Activated CD8-positive, alpha-beta T cell treated with anti-CD3 and anti-CD28 coated beads for 36 hours (primary cell): ENCODE measurements at places on chromosomes 6 and 20. TPM values are rescaled to one million over a fixed set of nuclear protein-coding genes. Genes with fewer than 3 reads are reported as not detected.
A peak's percentile ranks its signal among the peaks of the same experiment; 100 is the strongest.

DNA sequence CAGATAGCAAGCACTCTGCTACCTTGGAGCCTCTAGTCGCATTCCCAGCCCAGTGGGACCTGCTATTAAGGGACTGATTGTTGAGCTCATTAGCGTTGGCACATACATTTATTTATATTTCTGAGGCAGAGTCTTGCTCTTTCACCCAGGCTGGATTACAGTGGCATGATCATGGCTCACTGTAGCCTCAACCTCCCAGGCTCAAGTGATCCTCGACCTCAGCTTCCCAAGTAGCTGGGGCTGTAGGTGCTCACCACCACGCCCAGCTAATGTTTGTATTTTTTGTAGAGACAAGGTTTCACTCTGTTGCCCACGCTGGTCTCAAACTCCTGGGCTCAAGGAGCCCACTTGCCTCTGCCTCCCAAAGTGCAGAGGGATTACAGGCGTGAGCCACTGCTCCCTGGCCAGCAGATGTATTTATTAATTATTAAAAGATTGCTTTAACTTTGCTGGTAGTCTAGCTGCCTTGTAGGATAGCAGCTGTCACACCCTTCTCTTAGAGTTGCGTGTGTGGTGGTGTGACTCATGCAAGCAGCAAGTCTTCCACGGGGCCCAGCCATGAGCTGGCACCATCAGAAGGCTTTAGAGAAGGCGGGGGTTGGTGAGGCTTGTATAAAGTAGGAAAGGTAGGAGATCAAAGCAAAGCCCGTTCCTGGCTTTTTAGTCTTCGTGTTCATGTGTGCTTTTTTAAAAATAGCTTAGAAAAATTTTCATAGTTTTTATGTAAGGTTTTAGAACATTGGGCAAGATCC, 16.5 kb downstream of the ACTR5 start:
- H3K36me3 ChIP-seq, result peaks cover 38% of the 10 kb centered on the region
- peak overlapping the region; percentile 14 for H3K27ac ChIP-seq
- no peak overlapping the region for H3K4me3 ChIP-seq
- peak; percentile 80 for DNase-seq
- peaks cover 20% of the 10 kb centered on the region for H3K4me1 ChIP-seq

- no peak overlapping the region for H3K27ac ChIP-seq
- DNase-seq, result no peak
- no peaks in the 10 kb centered on the region for H3K27me3 ChIP-seq
- no peaks in the 10 kb centered on the region for H3K4me1 ChIP-seq
- H3K36me3 ChIP-seq, result peaks cover 21% of the 10 kb centered on the region
Observed at GRCh38 chr20:13756551-13756950, 28.2 kb downstream of the ESF1 start.

DNA sequence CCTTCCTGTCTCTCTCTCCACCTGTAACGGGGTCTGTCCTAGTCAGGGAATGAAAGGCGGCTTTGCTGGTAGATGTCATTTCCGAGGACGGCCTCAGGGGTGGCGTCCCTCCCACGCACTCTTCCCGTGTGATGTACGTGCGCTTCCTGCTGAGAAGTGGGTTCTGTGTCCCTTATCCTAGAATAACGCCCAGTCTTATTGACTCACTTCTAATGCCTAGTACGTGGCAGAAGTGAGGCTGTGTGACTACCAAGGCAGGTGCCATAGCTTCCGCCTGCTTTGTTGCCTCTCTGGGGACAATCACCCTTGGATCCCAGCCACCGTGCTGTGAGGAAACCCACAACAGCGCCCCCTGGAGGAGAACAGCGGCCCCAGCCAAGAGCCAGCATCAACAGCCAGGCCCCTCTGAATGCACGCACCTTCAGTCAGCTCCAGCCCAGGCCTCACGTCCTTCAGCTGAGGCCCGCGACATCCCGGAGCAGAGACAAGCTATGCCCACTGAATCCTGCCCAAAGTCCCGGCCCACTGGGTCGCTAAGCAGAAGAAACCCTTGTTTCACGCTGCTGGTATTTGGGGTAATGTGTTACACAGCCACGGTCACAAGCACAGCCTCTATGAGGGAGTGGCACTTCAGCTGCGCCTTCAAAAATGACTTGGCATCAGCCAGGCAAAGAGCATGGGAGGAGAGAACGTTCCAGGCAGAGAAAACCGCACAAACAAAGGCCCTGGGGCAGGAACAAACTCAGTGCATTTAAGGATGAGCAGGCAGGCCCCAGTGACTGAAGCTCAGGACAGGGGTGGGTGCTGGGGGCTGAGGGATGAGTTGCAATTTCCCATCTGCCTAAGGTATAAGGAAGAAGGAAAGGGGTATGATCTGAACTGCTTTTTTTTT, 224.2 kb downstream of the NFATC2 start:
- H3K27ac ChIP-seq, result peak overlapping the region; percentile 57
- H3K27me3 ChIP-seq, result no peaks in the 10 kb centered on the region
- peak overlapping the region; percentile 31 for H3K4me3 ChIP-seq
- DNase-seq, result peak; percentile 76
- no peaks in the 10 kb centered on the region for H3K36me3 ChIP-seq

- H3K36me3 ChIP-seq, result no peaks in the 10 kb centered on the region
- H3K27ac ChIP-seq, result no peak overlapping the region
- H3K27me3 ChIP-seq, result no peaks in the 10 kb centered on the region
- H3K4me3 ChIP-seq, result no peak overlapping the region
- DNase-seq, result peak; percentile 8
Observed at GRCh38 chr6:119052292-119052889, 26.1 kb downstream of the FAM184A start.

DNA sequence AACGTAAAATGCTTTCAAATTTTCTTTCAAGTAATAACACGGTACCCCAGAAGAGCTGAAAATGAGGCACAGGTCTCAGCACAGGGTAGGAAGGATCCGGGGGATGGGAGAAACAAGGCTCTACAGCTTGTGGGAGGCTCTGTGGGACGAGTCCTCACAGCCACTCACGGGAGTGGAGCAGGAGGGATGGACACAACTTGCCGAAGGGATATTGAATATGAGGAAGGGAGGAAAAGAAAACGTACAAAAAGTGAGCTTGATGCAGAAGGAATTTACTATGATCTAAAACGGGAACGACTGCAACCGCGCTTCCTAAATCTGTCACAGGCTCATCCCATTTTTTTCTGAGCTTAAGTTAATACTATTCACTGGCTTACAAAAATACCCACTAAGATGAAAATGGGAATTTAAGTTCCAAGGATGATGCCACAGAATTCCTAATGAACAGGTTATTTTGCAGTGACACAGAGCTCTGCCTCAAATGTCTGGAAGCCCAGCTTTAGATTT, 72.9 kb downstream of the FYN start:
- H3K27me3 ChIP-seq, result no peaks in the 10 kb centered on the region
- H3K4me3 ChIP-seq, result no peak overlapping the region
- DNase-seq, result no peak
- peaks cover 74% of the 10 kb centered on the region for H3K36me3 ChIP-seq

DNA sequence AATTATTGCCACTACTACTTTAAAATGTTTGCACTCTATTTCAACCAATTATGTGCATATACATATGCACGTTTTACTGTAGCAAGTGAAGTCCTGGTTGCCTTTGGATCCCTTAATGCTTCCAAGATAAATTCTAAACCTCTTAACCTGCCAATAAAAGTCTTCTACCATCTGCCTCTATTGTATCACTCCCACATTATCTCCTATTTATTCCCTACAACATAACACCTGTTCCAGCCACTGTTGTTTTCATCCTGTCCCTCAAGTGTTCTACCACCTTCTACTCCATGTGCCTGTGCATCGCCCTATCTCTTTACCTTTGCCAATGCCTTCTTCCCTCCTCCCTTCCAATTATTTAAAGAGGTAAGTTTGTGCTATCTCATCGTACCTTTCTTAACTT, 499.0 kb upstream of the RNF217 start:
- no peak for DNase-seq
- no peak overlapping the region for H3K4me3 ChIP-seq

GRCh38 chr6:143155681-143156080, 95.0 kb downstream of the AIG1 start:
- H3K4me1 ChIP-seq, result peaks cover 11% of the 10 kb centered on the region
- no peaks in the 10 kb centered on the region for H3K36me3 ChIP-seq

- H3K4me1 ChIP-seq, result peaks cover 4% of the 10 kb centered on the region
- no peak overlapping the region for H3K27ac ChIP-seq
- no peak overlapping the region for H3K4me3 ChIP-seq
- no peak for DNase-seq
- H3K36me3 ChIP-seq, result no peaks in the 10 kb centered on the region
- no peaks in the 10 kb centered on the region for H3K27me3 ChIP-seq
Observed at GRCh38 chr20:50372770-50373088, 137.5 kb upstream of the PTPN1 start.

DNA sequence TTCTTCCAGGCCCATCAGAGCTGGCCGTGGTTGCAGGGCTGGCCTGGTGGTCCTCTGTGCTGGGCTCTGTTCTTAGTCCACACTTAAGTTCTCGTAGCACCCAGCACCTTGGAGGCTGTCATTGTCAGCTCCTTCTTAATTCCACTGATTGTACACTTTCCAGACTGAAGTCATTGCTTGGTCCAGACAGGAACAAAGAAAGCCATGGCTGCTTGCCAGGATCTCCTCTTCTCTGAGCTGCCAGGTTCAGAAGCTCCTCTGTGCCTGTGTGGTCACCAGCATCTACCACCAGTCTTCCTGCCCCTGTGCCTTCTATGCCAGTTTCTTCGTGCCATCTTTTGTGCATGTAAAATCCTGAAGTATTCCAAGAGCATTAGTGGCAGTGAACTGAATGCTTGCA, 39.5 kb upstream of the PCMTD2 start:
- H3K36me3 ChIP-seq, result no peaks in the 10 kb centered on the region
- H3K4me3 ChIP-seq, result no peak overlapping the region
- H3K27ac ChIP-seq, result no peak overlapping the region
- peaks cover 10% of the 10 kb centered on the region for H3K4me1 ChIP-seq

DNA sequence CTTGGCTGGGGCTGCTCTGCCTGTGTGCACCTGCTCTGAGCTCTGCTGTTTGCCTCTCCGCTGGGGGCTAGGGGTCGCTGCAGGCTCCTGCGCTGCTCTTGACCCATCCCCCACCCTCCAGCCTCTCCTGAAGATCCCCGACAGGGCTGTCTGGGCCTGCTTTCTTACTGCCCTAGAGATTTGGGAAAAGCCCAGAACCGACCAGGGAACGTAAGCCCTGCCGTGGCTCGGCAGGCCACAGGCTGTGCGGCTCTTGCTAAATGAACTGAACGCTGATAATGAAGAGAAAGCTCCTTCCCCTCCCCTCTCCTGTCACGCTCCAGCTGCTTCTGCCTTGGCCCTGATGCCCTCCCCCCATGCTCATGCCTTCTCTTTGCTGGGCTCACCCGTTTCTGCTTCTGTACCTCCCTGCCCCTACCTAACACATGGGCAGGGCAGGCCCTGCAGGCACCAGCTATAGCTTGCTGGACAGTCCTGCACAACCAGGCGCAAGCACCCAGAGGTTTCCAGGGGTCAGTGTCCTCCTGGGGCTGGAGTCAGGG, 32.0 kb upstream of the PCMTD2 start:
- H3K4me1 ChIP-seq, result peaks cover 19% of the 10 kb centered on the region
- no peaks in the 10 kb centered on the region for H3K27me3 ChIP-seq
- no peak overlapping the region for H3K4me3 ChIP-seq
- no peak overlapping the region for H3K27ac ChIP-seq

- H3K4me1 ChIP-seq, result peaks cover 31% of the 10 kb centered on the region
- H3K4me3 ChIP-seq, result no peak overlapping the region
- no peak for DNase-seq
- H3K27me3 ChIP-seq, result no peaks in the 10 kb centered on the region
- H3K36me3 ChIP-seq, result peaks cover 3% of the 10 kb centered on the region
Observed at GRCh38 chr6:88869263-88870020, 94.0 kb downstream of the RNGTT start.

- peaks cover 59% of the 10 kb centered on the region for H3K36me3 ChIP-seq
- H3K27ac ChIP-seq, result no peak overlapping the region
- DNase-seq, result no peak
- H3K4me1 ChIP-seq, result peaks cover 16% of the 10 kb centered on the region
Observed at GRCh38 chr20:48662711-48663110, 165.1 kb downstream of the PREX1 start.

DNA sequence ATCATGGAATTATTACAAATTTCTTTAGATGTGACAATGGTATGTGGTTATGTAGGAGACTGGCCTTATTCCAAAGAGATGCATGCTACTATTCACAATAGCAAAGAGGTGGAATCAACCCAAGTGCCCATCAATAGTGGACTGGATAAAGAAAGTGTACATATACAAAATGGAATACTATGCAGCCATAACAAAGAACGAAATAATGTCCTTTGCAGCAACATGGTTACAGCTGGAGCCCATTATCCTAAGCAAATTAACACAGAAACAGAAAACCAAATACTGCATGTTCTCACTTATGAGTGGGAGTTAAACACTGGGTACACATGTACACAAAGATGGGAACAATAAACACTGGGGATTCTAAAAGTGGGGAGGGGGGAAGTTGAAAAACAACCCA, 69.7 kb downstream of the NUDT3 start:
- H3K36me3 ChIP-seq, result peaks cover 7% of the 10 kb centered on the region
- H3K4me3 ChIP-seq, result no peak overlapping the region
- no peak for DNase-seq
- no peak overlapping the region for H3K27ac ChIP-seq

DNA sequence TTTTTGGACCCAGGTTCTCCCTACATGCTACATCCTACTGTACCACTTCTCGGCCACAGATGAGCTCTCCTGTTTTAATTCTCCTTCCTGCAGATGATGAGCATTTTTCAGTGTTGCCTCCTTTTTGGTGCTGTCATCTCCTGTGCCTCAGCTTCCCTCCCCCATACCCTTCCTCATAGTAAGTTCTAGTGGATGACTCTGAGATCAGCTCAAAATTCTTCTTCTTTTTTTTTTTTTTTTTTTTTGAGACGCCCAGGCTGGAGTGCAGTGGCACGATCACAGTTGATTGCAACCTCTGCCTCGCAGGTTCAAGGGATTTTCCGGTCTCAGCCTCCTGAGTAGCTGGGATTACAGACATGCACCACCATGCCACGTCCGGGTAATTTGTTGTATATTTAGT, 3.8 kb downstream of the TMEM14A start:
- H3K27ac ChIP-seq, result no peak overlapping the region
- H3K4me3 ChIP-seq, result no peak overlapping the region
- DNase-seq, result no peak

GRCh38 chr20:48217190-48217589, 431.9 kb upstream of the SULF2 start:
- no peak for DNase-seq
- H3K4me3 ChIP-seq, result no peak overlapping the region
- no peak overlapping the region for H3K27ac ChIP-seq
- no peaks in the 10 kb centered on the region for H3K36me3 ChIP-seq
- H3K4me1 ChIP-seq, result no peaks in the 10 kb centered on the region

The RAET1G gene
- not detected for total RNA-seq

The HMGCLL1 gene
- total RNA-seq, result not detected

The SIRPB2 gene
- not detected for total RNA-seq

The C4B gene
- total RNA-seq, result 2.7 TPM

The TMEM244 gene
- total RNA-seq, result not detected

The RFX6 gene
- total RNA-seq, result not detected

The SLC35A1 gene
- total RNA-seq, result 7.9 TPM
